Posterior cingulate gyrus (tissue), 11 donors: ENCODE measurements at places on chromosomes 1 and 21.

DNA sequence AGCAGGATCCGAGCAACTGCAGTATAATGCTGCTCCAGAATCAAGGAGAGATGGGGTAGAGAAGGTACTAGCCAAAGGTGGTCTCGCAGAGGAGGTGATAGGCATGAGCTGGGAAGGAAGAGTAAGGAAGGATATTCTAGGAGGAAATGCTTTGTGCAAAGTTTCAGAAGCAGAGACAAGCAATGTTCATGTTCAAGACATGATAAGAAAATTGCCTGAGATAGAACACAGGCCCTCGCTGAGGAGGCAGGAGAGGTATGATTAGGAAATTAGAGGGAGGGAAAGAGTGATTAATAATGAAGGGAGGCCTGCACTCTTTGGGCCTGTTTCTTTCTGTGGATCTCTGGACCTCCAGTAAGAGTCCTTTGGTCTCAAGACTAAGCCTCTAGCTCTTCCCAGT is 12.9 kb upstream of the ETV3 start:
- DNase-seq, result no peak

DNA sequence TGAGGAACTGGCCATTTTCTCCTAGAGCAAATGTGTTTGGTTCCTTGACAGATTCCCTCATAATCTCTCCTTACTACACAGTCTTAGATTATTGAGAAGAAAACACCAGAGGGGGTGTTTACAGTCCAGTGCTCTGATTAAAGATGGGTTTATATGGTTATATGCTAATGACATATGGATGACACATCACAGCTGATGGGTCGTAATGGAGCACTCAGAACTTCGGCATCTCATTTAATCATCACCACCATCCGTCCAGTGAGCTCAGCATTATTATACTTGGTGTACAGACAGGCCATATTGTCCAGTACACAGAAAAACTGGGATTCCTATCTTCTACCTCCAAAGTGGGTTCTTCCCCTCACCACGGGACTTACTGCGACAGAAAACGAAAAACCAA is 22.3 kb upstream of the NR5A2 start:
- no peak for DNase-seq

DNA sequence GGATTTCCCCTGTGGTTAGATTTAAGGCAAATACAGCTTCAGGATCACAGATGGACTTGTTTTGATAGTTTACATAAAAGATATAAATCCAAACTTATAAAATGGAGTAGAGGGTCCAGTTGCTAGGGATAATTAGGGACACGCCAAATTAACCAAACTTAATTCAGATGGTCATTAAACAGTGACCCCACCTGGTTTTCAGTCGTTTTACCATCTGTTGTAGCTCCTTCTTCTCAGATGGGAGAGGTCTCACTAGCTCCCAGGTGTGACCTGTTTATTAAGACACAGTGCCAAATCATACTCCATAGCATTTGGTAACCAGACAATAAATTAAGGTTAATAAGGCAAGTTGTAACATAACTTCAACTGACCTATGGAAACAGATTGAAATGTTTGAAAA is 8.1 kb upstream of the GADD45A start:
- no peak for DNase-seq

- no peak for DNase-seq
These were observed 89.4 kb downstream of the TBX15 start for GRCh38 chr1:118898712-118899111.

DNA sequence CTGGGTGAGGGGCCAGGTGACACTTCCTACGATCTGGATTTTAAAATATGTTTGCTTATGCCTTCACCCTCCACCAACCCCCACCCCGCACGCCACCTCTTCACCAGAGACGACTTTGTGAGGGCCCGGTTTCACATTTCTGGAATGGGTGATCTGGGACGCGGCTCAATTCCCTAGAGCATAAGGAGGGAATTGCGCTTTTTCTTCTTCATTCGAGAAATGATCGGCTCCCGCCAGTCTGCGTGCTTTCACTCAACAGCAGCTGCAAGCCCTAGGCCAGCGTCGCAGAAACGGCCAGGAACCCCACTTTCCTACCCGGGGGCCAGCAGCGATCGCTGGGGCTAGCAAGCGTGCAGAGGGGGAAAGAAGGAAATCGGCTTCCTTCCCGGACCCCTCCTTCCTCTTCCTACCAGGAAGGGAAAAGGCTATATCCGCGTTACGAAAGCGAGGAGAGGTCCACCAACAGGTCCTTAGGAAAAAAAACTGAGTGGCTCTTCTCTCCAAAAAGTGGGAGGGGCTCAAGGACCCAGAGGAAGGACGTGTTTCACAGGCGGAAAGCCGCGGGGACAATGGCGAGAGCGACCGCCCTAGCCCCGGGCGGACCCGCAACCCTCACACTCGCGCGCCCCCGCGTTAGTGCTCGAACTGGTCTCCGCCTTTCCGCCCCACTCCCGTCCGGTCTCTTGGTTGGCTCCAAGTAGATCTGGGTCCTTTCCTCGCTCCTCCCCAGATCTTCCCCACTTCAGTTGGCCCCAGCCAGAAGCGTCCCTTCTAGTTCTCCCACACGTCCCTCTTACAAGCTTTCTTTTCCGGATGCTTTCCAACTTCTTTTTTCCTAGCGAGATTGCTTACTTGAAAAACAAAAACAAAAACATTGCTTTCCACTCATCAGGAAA is 1.1 kb upstream of the ADAMTS1 start:
- peak; percentile 79 for DNase-seq

- DNase-seq, result no peak
These were observed 301.8 kb upstream of the DUSP10 start for GRCh38 chr1:222043444-222044292.

- no peak for DNase-seq
These were observed 16.8 kb downstream of the GNG4 start for GRCh38 chr1:235632506-235633401.

DNA sequence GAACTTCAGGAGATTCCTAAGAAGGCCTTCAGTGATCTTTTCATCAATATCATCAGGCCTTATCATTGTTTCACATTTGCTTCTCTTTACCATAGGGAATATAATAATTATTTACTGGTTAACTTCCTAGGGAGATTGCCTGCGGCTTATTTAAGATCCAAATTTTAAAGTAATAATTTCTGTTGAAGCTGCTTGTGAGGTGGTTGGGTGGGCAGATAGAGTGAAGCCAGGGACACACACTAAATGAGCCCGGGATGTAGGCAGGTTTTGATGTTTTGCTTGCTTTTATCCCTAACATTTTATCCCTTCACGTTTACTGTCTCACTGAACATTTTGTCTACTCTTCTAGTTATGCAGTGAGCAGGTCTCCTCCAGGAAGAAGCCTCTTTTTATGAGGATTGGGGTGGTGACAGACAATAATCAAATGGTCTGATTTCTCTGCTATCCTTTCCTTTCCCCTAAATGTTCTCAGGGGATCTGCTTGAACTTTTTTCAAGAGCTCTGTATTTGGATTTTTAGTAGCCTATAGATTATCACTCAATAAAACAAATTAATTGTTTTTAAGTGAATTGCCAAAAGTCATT is 164.7 kb downstream of the RUNX1 start:
- no peak for DNase-seq

GRCh38 chr1:8373581-8374241 is 55.8 kb downstream of the SLC45A1 start:
- DNase-seq, result no peak

DNA sequence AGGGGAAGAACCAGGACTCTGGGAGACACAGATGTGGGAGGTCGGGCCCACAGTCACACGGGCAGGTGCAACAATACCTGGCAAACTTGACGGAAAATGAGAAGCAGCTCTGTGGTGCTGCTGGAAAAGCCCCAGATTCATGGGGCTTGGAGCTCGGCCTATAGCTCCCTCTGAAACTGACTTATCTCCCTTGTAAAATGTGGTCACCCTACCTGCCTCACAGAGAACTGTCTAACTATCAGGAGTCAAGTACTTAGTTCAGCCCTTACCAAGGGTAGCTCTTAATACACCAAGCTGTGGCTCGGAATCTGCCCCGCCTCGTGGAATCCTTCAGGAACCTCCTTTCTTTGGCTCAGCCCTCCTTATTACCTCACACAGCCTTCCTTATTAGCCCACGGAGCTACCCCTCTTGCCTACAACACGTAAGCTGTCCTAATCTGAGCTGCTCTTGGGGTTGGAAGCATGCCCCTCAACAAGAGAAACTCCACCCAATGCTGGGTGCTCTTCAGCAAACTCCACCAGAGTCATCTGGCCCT is 68.9 kb downstream of the MRPL37 start:
- no peak for DNase-seq
